Activated T-helper 17 cell treated with anti-CD3 and anti-CD28 coated beads, Interleukin-2, amount 50 U/mL, for 72 hours (primary cell): ENCODE measurements at places on chromosomes 3 and 15. TPM values are rescaled to one million over a fixed set of nuclear protein-coding genes. Genes with fewer than 3 reads are reported as not detected.

CX3CR1 gene
- total RNA-seq: 0.13 TPM

ERICH6 gene
- total RNA-seq: 0.21 TPM

LAMB2 gene
- not detected for total RNA-seq

DNA sequence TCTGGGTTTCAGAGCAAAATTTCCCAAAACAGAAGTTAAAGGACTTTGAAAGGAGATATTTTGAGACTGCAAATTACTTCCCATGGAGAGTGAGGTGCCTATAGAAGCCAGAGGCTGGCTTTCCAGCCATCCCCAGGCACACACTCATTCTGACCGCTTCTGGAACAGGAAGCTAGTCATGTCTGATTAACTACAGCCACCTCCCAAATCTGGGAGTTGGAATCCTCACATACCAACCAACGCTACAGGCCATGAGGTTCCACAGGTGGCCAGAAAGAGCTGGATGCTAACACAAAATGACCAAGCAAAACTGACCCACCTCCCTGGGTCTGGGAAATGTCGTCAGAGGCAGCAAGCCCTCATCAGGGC is 87.2 kb downstream of the SNRK start:
- ATAC-seq: no peak

- ATAC-seq: no peak
Measured at GRCh38 chr3:45684327-45684892, 4.8 kb upstream of the SACM1L start.

DNA sequence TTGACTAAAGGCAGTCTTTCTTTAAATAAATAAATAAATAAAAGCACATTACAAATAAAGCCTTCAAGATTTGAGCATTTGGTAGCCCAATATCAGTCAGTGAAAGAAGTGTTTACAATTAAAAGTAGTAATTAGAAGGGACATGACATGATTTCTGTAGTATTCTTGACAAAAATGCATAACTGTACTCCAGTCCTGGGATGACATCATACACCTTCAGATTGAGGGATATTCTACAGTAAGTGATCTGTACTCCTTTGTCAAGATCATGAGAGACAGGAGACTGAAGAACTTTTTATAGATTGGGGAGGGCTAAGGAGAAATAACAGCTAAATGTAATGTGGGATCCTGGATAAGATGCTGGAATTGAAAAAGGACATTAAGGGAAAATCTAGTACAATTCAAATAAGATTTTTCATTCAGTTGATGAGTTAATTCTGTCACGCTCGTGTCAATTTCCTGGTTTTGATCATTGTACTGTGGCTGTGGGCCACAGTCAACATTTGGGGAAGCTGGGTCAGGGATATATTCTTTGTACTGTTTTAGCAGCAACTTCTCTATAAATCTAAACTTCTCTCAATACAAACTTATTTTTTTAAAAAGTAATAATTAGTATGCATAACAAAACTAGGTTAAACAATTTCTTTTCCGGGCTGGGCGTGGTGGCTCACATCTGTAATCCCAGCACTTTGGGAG is 314.8 kb downstream of the PTPRG start:
- ATAC-seq: no peak

GRCh38 chr3:100400780-100401673 is at the start of the genes LNP1 and TOMM70:
LNP1 (plus strand) TSS chr3:100401539; CDS start chr3:100429730, 28,191 bp downstream.
TOMM70 (minus strand) TSS chr3:100401089; CDS start chr3:100400949, 140 bp downstream.
- peak; percentile 95 for ATAC-seq

DNA sequence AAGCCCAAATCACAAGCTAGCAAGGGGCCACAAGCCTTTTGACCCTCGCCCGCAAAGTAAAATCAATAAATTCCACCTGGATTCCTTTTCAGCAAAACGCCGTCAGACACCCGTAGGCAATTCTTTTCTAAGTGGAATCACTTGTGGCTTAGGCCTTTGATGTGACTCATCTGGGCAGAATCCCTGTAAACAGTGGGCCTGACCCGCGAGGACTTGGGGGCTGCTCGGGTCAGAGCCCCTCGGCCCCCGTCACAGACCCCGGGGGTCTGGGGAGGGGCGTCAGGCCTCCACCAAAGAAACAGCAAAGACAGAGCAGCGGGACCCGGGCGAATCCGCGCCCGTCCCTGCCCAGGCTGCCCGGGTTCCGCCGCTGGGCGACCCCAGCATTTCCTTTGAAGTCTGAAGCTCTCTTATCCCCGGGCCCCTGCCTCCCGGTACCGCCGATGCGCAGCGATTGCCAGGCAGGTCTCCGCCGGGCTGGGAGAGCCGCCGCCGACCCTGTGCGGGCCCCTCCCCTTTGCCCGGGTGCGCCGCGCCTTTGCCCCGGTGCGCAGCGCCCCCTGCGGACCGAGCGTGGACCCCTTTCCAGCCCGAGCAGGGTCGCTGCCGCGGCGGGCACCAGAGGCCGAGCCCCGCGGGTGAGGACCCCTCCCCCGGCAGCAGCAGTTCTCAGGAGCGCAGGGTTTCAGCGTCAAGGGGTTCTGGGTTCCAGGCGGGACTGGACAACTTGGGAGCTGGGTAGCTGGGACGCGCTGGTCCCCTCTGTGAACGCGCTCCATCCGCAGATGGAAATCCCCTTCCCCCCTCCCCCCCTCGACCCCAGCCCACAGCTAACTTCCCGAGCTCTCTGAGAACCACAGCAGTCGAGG is 178.3 kb downstream of the UACA start:
- ATAC-seq: peak; percentile 74

GRCh38 chr3:35867791-35868190 is 228.5 kb downstream of the ARPP21 start:
- no peak for ATAC-seq

DNA sequence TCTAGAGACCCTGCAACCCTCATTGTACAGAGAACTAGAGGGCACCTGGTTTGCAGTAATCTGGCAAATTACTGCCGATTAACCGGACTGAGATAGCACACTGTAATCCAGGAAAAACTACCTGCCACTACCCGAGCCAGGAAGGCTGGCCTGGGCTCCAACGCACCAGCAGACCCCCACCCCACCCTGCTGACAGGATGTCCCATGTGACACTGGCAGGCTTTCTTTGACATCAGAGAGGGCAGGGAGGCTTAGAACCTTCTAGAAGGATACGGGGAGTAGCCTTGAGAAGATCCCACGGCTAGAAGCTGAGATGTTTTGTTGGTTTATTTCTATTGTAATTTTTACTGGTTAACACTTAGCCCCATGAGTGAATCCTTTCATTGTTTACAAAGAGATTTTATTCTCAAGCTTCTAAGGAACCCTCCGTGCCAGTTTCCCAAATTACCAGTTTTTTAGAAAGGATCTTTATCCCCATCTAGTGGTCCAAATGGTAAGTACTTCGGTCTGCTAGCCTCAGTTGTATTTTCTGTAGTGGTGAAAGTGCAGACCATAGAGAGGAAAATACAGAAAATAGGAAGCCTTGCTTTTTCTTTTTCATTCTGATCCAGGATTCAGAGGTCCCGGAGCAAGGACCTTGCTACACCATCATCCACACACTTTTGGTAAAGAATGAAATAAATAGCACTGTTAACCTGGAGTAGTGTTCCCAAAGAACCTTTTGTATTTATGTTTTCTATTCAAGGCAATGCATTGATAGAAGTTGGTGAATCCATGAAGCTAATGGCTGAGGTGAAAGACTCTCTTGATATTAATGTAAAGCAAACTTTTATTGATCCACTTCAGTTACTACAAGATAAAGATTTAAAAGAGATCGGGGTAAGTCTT is 81.9 kb upstream of the ADAMTSL3 start:
- no peak for ATAC-seq

DNA sequence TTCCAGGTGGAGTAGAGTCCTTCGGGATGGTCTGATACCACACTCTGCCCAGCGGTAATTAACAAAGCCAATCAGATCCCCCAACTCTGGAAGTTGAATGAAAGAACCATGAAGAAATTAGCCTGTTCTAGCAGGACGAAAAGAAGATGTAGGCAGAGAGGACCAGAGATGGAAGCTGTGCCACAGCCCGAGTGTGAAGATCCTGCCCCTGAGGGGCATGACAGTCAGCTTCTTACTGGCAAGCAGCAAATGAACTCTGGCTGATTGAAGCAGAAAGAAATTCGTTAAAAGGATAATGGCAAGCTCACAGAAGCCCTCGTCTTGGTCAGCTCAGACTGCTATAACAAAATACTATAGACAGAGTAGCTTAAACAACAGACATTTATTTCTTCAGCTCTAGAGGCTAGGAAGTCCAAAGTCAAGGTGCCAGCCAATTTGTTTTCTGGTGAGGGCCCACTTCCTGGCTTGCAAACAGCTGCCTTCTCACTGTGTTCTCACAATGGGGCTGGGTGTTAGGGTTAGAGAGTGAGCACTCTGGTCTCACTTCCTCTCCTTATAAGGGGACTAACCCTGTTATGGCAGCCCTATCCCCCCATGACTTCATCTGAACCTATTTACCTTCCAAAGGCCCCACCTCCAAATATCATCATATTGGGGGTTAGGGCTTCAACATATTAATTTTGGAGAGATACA is 307.1 kb downstream of the VPS13C start:
- no peak for ATAC-seq

DNA sequence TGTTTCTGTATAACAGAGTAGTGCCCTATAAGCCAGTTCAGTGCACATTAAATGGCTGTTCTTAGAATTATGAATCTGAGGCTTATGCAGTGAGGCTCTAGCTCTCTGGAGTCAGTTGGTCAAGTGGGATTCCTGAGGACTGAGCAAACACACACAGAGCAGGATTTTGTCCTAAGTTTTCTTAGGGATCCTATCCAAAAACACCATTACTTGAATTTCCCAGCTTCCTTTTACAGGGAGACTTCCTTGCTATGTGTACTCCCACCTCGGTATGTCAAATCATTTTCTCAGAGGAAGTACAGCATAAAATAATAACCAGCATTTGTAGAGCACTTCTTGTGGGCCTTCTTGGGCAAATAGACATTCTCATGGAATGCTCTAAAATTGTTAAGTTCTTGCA is 63.1 kb upstream of the GOLGA6B start:
- no peak for ATAC-seq

- no peak for ATAC-seq
Measured at GRCh38 chr3:172189987-172190603, 150.7 kb downstream of the FNDC3B start.

GRCh38 chr15:54514601-54515000 is 536.4 kb downstream of the UNC13C start:
- no peak for ATAC-seq

GRCh38 chr3:190424478-190425439 is 24.9 kb downstream of the TMEM207 start:
- ATAC-seq: peak; percentile 50

GRCh38 chr15:72155003-72155621 is 36.9 kb downstream of the SENP8 start:
- no peak for ATAC-seq

- ATAC-seq: peak; percentile 28
Measured at GRCh38 chr3:69174871-69175737, 52.7 kb upstream of the LMOD3 start.
